ENCODE measurements at places on chromosomes 11 and 22.

DNA sequence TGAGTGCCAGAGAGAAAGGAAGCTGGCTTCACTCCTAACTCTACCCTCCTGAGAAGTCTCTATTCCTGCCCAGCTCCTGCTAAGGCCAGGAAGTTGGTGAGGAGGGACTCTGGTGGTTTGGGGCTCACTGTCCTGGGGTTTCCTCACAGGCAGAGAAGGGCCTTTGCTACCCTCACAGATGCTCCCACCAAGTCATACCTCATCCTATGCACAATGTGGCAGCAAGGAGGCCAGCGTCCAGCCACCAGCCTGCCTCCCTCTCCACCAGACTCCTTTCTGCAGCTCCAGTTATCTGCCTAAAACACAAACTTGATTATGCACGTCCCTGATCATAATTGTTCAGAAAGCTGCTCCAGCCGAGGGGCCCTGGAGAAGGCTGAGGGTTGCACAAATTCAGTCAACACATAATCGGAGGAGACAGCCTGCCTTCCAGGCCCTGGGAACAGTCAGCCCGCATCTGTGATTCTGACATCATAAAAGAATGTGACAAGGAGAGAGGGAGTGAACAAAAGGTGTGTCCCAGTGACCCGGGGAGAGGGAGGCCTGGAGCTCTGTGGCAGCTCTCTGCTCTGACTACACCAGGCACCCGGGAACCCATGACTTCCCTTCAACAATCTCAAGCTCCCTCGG lies 28.8 kb downstream of the DKK3 start:
- no peak for DNase-seq

GRCh38 chr22:29691636-29692326 lies 28.0 kb upstream of the CABP7 start:
- no peak for DNase-seq

DNA sequence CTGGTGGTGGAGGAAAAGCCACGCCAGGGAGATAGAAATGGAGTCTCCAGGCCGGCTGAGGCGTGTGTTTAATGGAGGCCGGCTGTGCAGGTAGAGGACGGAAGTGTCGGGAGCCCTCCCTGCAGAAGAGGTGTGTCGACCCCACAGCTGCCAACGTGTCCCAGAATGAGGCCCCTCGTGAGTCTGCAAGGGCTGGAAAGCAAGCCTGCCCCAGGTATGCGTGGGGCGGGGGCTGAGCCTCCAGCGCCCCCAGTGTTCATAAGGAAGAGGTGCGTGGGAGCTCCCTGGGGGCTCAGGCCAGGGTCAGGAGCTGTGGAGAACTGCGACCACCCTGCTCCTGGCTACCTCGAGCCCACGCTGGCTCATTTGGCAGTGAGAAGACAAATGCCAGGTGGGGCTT lies 38.0 kb upstream of the JAM3 start:
- no peak for DNase-seq

- DNase-seq, result no peak
Observed at GRCh38 chr11:47955061-47955755, 25.2 kb upstream of the PTPRJ start.

GRCh38 chr11:27721264-27722116 lies 21.2 kb upstream of the BDNF start:
- no peak for DNase-seq

- no peak for DNase-seq
Observed at GRCh38 chr11:116513894-116514293, 258.9 kb downstream of the BUD13 start.

- DNase-seq, result no peak
Observed at GRCh38 chr11:62105667-62106191, 18.1 kb upstream of the INCENP start.

GRCh38 chr11:72781313-72782080 lies 12.3 kb downstream of the STARD10 start:
- DNase-seq, result peak; percentile 36

DNA sequence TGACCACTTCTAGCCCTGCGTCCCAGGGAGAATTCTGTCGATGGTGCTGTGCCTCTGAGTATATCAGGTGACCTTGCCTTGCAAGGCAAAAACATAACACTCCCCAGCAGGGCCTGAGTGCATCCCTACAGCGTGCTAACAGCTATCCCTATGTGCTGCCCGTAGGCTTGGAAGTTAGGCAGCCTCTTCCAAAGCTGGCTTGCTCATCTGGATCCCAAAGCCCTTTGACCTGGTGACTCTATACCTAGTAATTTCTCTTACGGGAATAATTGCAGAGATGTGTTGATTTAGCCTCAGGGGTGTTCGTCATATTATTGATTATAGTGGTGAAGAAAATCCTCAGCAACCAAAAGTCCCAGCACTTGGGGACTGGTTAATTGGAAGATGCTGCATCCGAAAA lies 32.6 kb upstream of the CRYBB3 start:
- DNase-seq, result no peak

DNA sequence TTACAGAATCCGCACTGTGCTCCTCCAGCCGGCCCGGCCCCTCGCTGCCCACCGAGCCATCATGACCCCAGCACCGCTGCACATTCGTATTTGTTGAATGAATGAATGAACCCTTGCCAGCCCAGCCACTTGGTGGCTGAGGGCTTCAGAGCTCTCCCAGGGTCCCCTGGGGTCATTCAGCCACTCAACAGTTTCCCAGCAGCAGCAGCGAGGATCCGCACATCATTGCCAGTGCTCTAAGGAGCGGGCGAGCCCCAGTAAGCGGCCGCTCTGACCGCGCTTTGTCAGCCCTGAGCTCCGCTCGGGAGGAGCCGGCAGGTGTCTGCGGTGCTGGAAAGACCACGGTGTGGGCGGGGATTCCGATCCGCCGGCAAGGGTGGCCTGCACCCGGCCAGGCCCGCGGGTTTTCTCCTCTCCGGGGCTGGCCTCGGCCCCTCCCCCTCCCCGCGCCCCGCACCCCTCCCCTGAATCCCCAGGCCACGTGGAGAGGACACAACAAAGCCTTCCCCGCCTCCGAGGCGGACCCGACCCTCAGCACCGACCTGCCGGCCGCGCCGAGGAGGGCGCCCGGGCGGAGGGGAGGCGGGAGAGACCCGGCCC lies 563 bp downstream of the BID start:
- peak; percentile 50 for DNase-seq

DNA sequence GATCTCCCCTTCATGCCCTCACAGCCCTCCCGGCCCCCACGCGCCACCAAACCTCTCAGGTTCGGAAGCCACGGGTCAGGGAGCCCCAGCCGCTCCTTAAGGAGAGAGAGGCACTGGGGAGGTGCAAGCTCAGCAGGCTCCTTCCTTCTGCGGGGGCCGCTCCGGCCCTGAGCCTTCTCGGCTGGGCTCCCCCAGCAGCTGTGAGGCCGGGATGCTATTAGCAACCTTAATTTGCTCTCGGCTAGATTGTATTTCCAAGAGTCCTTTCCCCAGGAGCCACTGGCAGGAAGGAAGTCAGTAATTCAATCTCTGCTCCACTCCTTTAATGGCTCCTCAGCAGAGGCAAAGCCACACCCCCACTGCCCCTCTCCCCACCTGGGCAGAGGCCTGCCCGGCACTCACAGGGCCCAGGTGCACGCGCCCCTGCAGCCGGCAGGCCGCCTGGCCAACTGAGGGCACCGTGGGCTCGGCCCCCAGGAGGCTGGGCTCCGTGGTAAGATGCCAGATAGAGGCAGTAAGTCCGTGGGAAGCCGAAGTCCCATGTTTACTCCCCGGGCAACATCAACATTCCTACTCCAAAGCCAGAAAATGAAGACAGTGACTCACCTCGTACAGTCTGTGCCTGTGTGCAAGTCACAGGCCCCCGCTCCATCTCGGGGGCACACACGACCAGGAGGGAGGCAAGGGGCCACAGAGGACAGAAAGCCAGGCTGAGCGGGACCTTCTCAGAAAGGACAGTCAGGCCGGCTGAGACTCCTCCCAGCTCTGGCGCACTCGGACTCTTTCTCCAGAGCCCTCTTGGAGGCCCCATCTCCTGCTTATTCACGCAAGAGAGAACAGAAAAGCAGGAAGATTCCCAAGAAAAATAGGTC lies 5.2 kb downstream of the IGSF9B start:
- DNase-seq, result no peak

DNA sequence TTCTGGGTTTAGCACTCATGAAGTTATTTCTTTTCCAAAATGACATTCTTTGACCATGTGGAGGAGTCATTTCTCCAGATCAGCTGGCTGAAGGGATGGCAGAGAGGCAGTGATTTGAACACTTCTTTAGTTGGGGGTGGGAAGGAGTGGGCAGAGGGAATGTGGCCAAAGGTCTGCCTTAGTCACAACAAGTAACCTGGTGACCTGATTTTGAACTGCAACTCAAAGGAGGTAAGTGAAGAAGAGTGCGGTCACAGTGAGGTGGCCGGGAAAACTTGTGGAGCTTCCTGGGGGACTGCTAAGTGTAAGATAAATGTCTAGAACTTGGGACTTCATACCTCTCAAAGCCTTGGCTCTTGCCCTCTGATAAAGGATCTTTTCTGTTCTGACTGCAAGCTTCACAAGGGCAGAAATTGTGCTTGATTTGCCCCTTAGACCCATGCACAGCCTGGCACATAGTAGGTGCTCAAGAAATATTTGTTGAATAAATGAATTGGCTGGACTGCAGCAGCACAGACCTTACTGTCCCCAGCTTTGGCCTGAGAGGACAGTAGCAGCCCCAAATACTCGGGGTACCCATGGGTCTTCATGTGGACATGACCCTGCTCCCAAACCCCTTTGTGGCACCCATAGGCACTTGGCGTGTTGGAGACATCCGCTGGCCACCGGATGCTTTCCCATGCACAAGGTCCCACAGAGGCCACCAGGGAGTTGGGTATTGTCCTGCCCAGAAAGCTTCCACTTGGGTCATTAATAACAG lies 99.0 kb upstream of the ALX4 start:
- DNase-seq, result no peak
